Thoracic aorta (tissue), 2 donors: ENCODE measurements at places on chromosomes 1 and 21. TPM values are rescaled to one million over a fixed set of nuclear protein-coding genes. Genes with fewer than 3 reads are reported as not detected.

Gene CORT
- not detected for total RNA-seq

Gene KCND3
- 12.3 TPM for total RNA-seq

Gene KCNA2
- total RNA-seq: 2.0 TPM

Gene GJA8
- not detected for total RNA-seq

Gene HSF2BP
- not detected for total RNA-seq

Gene LAMC1
- 273 TPM for total RNA-seq

Gene ADAM15
- 144 TPM for total RNA-seq

Gene PADI1
- 1.2 TPM for total RNA-seq

Gene PALMD
- total RNA-seq: 23.3 TPM

Gene CASP9
- total RNA-seq: 18.8 TPM

Gene HPCAL4
- total RNA-seq: 0.35 TPM

Gene TRIM62
- total RNA-seq: 14.0 TPM

Gene RGS13
- 0.56 TPM for total RNA-seq

Gene PTCH2
- total RNA-seq: 0.95 TPM

Gene KRTAP10-9
- total RNA-seq: not detected

Gene AVPR1B
- total RNA-seq: not detected

Gene SH3D21
- 5.6 TPM for total RNA-seq

Gene ADAM30
- not detected for total RNA-seq

Gene WDR64
- total RNA-seq: not detected

Gene TMEM200B
- 31.4 TPM for total RNA-seq

Gene SYT6
- not detected for total RNA-seq

Gene ZNF670
- 1.1 TPM for total RNA-seq

Gene CLCA1
- total RNA-seq: not detected

Gene BMP8A
- total RNA-seq: not detected

Gene AMIGO1
- 16.0 TPM for total RNA-seq

Gene ETNK2
- total RNA-seq: 18.0 TPM

Gene NMNAT2
- total RNA-seq: 1.1 TPM

Gene CR1L
- not detected for total RNA-seq

Gene RNU1-1
- under 0.01 TPM for total RNA-seq

Gene NPHP4
- 15.1 TPM for total RNA-seq
